Hepatocyte (in vitro differentiated cells): ENCODE measurements at places on chromosomes 5 and 9. TPM values are rescaled to one million over a fixed set of nuclear protein-coding genes. Genes with fewer than 3 reads are reported as not detected.

DNA sequence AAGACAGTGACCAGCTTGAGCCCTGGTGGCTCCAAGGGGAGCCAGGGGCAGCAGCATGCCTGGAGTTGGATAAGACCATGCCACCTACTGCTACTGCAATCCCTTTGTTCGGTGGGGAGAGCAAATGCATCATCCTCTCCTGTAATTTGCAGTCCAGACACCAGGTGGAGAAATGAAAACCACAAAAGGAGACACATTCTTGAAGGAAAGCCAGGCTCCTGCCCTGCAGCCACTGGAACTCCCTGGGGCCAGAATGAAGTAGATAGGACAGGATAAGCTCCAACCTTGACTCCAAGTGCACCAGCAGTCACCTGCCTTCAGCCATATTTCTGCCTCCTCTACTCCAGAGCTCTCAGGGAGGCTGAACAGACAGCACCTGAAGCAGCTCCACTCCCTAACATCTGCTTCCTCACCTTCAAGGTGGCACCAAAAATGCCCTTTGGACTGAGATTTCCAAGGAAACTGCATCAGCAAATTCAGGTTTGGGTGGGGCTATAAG, 65.1 kb upstream of the IQGAP2 start:
- no peaks in the 10 kb centered on the region for H3K27me3 ChIP-seq
- H3K4me1 ChIP-seq: peaks cover 9% of the 10 kb centered on the region
- H3K27ac ChIP-seq: no peak overlapping the region
- DNase-seq: peak; percentile 72
- H3K4me3 ChIP-seq: no peak overlapping the region

Gene C7
- total RNA-seq: 10.3 and 43.5 TPM in 2 replicates

Gene MARVELD2
- 43.5 and 45.4 TPM in 2 replicates for total RNA-seq

DNA sequence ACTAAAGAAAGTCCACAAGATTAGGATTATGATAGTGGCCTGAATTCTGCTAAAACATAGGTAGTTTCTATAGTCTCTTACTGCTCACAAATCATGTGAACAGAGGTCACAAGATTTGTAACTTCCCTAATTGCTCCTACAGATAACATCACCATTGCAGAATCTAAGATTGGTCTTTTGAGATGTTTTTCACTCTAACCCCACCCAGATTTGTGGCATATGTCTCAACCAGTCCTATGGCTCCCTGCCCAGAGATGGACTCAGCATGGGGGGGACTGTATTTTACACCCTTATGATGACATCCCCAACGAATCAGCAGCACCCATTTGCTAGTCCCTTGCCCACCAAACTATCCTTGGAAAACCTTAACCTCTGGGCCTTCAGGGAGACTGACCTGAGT, 1046.2 kb downstream of the CDH12 start:
- no peak overlapping the region for H3K27ac ChIP-seq
- no peaks in the 10 kb centered on the region for H3K4me1 ChIP-seq
- H3K4me3 ChIP-seq: no peak overlapping the region
- H3K27me3 ChIP-seq: no peaks in the 10 kb centered on the region

- H3K27ac ChIP-seq: peak overlapping the region; percentile 34
- peaks cover 25% of the 10 kb centered on the region for H3K4me1 ChIP-seq
- H3K4me3 ChIP-seq: no peak overlapping the region
- no peaks in the 10 kb centered on the region for H3K27me3 ChIP-seq
Measured at GRCh38 chr9:136588663-136589464, 43.0 kb upstream of the NOTCH1 start.

Gene NTNG2
- 0.20 and 1.8 TPM in 2 replicates for total RNA-seq

- DNase-seq: no peak
- no peak overlapping the region for H3K27ac ChIP-seq
- H3K4me1 ChIP-seq: peaks cover 8% of the 10 kb centered on the region
- H3K4me3 ChIP-seq: no peak overlapping the region
- no peaks in the 10 kb centered on the region for H3K36me3 ChIP-seq
Measured at GRCh38 chr9:133108794-133109641, 12.0 kb downstream of the RALGDS start.

Gene DAPK1
- 47.7 and 62.3 TPM in 2 replicates for total RNA-seq

GRCh38 chr9:17824191-17824590, 245.3 kb downstream of the SH3GL2 start:
- H3K36me3 ChIP-seq: no peaks in the 10 kb centered on the region
- H3K27me3 ChIP-seq: no peaks in the 10 kb centered on the region
- no peaks in the 10 kb centered on the region for H3K4me1 ChIP-seq
- DNase-seq: no peak
- H3K27ac ChIP-seq: no peak overlapping the region

GRCh38 chr9:136550439-136551289, 4.8 kb upstream of the NOTCH1 start:
- DNase-seq: no peak
- H3K4me1 ChIP-seq: peaks cover 45% of the 10 kb centered on the region
- H3K27ac ChIP-seq: no peak overlapping the region
- H3K4me3 ChIP-seq: no peak overlapping the region

Gene INSL4
- 0.13 TPM in 1 of 2 replicates, not detected in the other for total RNA-seq
